Left ventricle myocardium inferior (tissue), 1 donor: ENCODE measurements at places on chromosomes 12 and 14. TPM values are rescaled to one million over a fixed set of nuclear protein-coding genes. Genes with fewer than 3 reads are reported as not detected.

GRCh38 chr12:11773889-11774677 lies 124.6 kb downstream of the ETV6 start:
- DNase-seq = no peak

Gene PTGER2
- 0.60 TPM for total RNA-seq

Gene FAM161B
- 4.7 TPM for total RNA-seq

DNA sequence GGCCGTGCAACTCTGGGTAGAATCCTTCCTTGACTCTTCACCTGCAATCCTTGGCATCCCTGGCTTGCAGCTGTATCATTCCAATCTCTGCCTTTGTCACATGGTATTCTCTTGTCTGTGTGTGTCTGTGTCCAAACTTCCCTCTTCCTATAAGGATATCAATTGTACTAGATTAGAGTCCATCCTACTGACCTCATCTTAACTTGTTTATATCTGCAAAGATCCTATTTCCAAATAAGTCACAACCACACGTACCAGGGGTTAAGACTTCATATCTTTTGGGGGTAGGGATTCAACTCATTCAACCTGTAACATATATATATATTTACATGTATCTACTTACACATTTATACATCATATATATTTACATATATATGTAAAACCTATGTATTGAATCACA lies 29.6 kb upstream of the RASSF3 start:
- no peak for DNase-seq

DNA sequence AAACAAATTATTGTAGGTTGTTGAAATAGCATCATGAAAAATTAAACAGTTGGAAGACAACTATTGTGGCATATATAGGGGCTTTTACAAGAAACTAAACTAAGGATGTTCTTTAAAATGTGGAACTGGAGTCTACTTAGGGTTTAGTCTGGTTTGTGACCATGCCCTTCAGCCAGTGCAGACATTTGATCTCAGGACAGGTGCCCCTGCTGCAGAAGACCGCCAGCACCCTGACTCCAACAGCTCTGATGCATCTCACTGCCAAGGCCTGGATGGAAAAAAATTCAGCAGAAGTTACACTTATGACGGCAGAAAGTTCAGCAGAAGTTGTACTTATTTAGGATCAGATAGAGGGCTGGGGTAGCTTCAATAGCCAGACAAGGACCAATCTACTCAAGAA lies 51.5 kb downstream of the TMEM117 start:
- no peak for DNase-seq

DNA sequence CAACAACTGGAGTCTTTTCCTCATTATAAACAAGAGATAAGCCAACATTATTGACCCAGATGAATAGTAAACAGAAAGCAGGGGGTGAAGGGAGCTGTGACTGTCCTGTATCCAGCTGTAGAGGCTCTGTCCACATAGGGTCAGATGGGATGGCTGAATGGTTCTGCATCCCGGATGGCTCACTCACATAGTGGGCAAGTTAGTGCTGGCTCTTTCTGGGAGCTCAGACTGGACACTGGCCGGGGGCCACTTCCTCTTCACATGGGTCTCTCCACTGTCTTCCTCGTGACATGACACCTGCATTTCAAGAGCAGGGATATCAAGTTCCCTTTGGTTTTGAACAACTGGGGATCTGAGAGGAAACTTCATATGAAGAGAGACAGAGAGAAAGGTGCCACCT lies 969.6 kb upstream of the TMEM132C start:
- no peak for DNase-seq

Gene TDRD9
- 4.8 TPM for total RNA-seq

- DNase-seq = no peak
Measured at GRCh38 chr12:78328524-78328923, 497.8 kb downstream of the NAV3 start.

DNA sequence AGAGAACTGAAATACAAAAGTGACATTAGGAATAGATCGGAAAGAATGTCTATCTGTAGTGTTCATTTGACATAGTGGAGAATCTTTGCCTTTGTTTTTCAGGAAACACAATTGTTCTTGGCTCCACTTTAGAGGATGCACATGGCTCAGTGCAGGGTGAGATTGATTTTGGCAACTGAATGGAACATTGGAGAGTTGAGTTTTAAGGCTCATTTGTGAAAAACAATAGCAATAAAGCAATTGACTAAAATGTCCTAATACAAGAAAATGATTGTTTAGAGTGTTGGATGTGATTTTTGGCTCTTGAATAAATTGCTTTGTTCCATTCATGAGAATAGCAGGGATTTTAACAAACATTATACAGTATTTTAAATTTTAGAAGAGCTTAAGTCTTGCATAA lies 116.4 kb downstream of the SLC38A1 start:
- no peak for DNase-seq

- DNase-seq = peak; percentile 27
Measured at GRCh38 chr12:12717586-12718380, 615 bp downstream of the CDKN1B start.

Gene OR6C2
- total RNA-seq = not detected

Gene RAB21
- 170 TPM for total RNA-seq

- no peak for DNase-seq
Measured at GRCh38 chr12:100197486-100197885, 3.1 kb upstream of the ACTR6 start.

DNA sequence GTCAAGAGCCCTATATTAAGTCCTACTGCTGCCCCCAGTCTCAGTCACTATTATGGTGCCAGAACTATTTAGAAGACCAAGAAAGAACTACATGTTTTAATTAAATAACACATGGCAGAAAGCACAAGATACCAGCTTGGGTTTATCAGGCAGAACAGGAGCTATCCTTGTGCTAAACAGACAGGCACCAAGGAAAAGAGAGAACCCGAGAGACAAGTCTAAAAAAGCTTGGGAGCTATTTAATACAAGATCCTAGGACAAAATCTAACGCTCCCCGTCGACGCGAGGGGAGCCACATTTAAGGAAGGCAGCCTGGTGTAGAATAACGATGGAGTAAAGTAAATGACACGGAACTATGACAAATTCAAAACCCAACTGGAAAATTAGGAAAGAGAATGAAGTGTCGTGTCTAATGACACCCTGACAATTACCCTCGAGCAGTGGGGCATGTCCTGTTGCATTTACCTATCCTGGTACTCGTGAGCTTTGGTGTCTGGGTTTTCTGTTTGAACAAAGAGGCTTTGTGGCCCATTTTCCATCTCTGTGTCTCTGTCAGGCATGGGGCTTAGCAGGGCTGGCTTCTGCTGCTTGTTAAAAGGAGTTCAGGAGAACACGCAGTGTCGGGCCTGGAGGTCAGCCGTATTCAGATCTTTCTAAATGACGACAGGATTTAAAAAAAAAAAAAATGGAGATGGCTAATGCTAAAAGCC lies 140.6 kb downstream of the ETNK1 start:
- no peak for DNase-seq

DNA sequence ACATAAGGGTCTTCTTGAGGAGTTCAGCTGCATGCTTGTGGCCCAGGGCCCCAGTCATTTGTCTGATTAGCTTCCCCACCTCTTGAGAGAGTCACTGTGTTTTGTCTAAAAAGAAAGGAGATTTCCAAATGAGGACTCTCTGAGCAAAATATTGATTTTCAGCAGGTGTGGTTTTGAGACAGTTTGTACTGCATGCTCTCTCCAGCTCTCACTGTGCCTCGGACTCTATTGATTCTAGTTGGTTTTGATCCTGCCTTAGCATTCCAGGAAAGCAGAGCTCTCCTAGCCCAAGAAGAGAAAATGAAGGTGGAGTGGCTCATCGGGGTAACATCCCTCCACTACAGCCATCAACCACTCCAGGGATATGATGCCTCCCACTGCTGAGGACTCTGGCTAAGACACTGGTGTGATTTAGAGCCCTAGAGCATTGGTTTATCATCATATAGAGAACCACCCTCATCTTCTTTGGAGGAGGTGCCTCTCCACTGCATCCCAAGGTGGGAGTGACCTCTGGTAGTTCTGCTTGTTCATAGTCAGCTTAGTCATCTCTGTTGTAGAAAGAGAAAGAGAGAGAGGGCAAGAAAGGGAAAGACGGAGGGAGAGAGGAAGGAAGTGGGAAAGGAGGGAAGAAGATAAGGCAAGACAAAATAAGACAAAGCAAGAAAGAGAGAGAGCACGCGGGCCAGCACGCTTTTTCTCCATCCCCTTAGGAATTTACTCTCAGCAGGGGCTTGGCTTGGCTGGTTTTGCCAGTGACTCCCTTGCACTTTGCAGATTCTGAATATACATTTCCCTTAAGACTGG lies 365.6 kb downstream of the DPF3 start:
- DNase-seq = no peak

DNA sequence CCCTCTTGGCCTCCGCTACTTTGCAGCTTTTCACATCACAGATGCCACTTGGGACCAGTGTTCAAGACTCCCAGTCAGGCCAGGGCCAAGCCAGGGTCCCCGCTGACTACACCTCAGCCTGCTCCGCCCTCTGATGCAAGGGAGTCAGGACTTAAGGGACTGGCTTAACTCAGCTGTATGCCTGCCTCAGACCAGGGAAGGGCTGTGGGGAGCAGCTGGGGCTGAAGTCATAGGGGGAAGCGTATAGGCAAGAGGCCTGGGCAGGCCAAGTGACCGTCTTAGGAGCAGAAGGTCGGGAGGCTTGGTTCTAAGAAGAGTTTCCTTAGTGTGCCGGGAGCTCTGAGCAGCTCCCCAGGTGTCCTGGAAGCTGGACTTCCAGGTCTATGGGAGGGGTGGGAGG lies 21.9 kb downstream of the KDM2B start:
- no peak for DNase-seq

Gene FOS
- total RNA-seq = 9.7 TPM

Gene SMIM41
- 0.30 TPM for total RNA-seq

- peak; percentile 66 for DNase-seq
Measured at GRCh38 chr14:36941783-36942521, 230.5 kb downstream of the SLC25A21 start.

- DNase-seq = no peak
Measured at GRCh38 chr14:69059658-69060623, 80.8 kb upstream of the ACTN1 start.

- DNase-seq = peak; percentile 57
Measured at GRCh38 chr12:55829967-55830600, 697 bp upstream of the DNAJC14 start.

Gene NTN4
- total RNA-seq = 76.8 TPM

Gene RIPK3
- 3.6 TPM for total RNA-seq

Gene SRGAP1
- total RNA-seq = 2.3 TPM
